Astrocyte (in vitro differentiated cells and primary cell): ENCODE measurements at places on chromosomes 11 and 22.
A peak's percentile ranks its signal among the peaks of the same experiment; 100 is the strongest.

DNA sequence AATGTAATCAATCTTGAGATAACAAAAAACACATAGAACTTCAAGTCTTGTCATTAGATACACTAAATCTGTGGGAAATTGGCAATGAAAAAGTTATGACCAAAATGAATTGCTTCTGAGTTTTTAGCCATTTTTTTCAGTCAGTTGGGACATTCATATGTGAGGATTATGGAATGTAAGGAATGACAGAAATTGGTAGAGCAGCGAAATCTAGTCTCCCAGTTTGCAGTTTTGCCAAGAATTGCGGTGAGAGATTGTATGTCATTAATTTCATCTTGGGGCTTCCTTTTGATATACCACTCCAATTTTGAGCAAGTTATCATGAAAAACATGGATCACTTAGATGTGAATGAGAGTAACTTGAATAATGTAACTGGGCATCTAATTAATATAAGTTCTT is 49.9 kb downstream of the SIK2 start:
- DNase-seq, result peak; percentile 57

DNA sequence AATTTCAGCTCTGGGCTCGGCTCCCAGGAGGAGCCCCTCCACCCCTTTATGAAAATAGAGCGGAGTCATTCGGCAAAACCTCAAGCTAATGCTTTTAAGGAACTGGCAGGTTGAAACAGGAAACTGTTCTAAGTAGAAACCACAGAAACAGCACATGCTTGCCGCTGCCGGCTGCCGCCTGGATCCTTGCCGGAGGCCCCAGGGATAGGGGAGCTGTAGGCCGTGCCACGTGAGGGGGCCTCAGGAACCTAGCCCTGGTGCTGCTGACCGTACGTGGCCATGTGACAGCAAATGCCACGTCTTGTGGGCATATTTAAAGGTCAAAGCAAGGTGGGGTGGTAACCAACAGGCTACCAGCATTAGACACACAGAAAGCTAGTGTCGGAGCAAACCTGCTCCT is 77.9 kb upstream of the TIMP3 start:
- DNase-seq, result peak; percentile 96

GRCh38 chr22:24969560-24970301 is 17.2 kb downstream of the KIAA1671 start:
- peak; percentile 64 for DNase-seq

GRCh38 chr11:87572881-87573280 is 535.1 kb downstream of the TMEM135 start:
- DNase-seq, result no peak

DNA sequence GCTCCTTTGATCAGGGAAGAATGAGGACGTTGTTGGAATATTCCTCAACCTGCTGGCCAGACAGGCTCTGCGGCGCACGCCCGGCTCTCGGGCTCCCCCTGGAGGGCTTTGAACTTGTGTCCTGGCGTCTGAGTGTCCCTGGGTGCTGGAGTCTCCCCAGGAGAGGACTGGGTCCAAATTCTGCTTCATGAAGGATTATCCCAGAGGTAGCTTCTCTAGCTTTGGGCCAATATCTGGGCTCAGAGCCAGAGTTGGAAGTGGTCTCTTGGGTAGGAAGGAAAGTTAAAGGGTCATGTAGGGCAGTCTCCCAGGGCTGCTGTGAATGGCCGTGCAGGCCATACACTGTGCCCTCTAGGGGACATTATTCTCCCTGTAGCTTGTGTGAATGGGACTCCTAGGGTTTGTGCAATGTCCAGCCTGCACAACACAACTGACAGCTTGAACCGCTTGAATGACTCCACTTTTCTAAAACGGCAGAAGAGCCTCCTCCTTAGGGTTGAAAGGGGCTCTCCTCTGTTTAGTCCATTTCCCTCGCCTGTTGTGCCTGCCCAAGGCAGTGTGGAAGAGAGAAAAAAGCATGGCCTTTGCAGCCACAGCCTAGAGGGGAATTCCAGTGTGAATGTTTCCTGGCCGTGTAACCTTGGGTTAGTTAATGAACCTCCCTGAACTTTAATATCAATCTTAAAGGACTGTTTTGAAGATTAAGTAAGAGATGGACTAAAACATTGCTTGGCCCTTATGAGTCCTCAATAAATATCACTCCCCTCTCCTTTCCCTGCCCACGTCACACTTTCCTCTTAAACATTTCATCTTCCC is 111.2 kb upstream of the THY1 start:
- peak; percentile 17 for DNase-seq

DNA sequence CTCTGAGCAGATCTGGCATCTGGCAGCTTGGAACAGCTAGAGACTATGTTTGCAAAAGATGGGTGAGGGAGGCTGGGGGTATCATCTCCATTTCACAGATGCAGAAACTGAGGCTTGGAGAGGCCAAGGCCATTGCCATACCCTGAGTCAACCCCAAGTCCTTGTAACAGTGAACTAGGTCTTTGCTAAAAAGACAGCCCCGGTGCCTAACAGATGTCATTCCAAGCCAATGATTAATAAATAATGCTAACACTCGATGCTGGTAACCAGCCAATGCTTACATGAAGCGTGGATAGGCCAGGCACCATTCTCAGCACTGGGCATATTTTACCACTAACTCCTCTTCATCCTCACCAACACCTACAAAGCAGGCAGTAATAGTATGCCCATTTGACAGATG is 164.0 kb downstream of the MN1 start:
- DNase-seq, result peak; percentile 45

GRCh38 chr22:23522623-23523251 is 57.4 kb downstream of the IGLL1 start:
- no peak for DNase-seq

GRCh38 chr11:48127521-48128183 is 89.0 kb upstream of the OR4B1 start:
- no peak for DNase-seq

GRCh38 chr11:119496469-119496868 is 73.5 kb upstream of the THY1 start:
- DNase-seq, result no peak

- peak; percentile 57 for DNase-seq
These were observed 13.8 kb downstream of the FLI1 start for GRCh38 chr11:128707681-128708080.

DNA sequence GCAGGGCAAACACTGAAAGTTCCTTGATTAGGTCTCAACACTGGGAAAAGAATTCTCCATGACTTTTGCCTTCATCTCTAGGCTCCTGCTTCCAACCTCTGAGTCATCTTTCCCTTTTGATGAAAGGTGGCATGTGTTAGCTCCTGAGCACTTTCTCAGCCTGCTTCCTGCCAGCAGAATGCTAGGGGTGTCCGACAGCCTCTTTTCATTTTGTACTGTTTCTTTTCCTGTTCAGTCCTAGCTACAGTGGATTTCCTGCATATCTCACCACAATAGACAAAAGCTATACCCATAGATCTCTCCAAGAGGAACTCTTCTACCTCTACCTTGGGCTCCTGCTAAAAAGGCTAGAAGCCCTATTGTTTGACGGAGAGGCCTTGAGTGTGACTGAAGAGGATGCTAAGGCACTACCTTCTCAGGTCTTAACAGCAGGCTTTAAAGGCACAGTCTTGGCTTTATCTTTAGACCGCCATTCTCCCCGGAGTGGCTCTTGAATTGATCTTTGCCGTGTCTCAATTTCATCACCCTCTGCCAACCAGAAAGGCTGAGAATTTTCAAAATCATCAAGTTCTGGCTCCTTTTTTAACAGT is 145.5 kb downstream of the RBFOX2 start:
- DNase-seq, result peak; percentile 64

- DNase-seq, result no peak
These were observed 3.0 kb downstream of the CRYBA4 start for GRCh38 chr22:26624803-26625202.

DNA sequence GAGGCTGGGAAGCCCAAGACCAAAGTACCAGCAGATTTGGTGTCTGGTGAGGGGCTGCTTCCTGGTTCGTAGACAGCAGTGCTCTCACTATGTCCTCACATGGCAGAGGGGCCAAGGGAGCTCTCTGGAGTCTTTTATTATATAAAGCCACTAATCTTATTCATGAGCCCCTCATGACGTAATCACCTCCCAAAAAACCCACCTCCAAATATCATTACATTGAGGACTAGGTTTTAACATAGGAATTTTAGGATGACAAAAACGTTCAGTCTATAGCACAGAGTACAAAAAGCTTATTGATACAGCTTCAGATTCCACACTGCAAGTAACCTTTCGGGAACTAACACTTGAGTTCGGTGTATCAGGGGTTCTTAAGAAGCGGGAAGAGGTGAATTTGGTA is 4.1 kb upstream of the MS4A18 start:
- no peak for DNase-seq

GRCh38 chr11:34860518-34860917 is 55.7 kb downstream of the APIP start:
- DNase-seq, result no peak

DNA sequence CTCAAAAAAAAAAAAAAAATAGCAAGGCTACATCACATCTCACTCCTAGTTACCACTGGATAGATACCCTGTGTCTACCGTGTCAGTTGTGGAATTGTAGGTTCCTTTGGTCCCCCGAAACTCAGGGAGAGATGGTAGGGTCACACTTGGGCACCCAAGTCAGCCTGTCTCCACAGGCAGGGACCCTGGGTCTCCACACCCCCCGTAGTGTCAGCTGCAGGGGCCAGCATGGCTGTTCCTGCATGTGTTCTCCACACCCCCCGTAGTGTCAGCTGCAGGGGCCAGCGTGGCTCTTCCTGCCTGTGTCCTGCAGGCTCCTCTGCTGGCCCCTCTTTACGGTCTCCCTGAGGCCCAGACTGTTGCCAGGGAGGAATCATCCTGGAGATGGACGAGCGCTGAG is 282.1 kb downstream of the BRD1 start:
- DNase-seq, result no peak

GRCh38 chr11:92500453-92500852 is 275.8 kb downstream of the FAT3 start:
- no peak for DNase-seq

DNA sequence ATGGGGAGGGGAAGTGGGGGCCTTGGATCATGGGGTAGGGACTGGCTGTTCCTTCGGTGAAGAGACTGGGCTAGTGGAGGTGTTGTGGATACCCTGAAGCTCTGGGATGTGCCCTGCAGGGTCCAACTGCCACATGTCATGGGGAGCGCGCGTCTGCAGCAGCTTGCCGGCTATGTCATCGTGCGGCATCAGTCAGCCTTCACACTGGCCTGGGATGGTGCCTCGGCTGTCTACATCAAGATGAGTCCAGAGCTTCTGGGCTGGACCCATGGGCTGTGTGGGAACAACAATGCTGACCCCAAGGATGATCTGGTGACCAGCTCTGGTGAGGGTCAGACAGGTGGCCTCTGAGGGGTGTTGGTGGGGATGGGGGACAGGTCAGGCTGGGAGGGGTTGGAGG is 9.9 kb downstream of the OTOG start:
- no peak for DNase-seq

- no peak for DNase-seq
These were observed 788 bp downstream of the KRTAP5-10 start for GRCh38 chr11:71566081-71566620.

GRCh38 chr22:23574877-23575276 is 5.2 kb downstream of the IGLL1 start:
- DNase-seq, result no peak

DNA sequence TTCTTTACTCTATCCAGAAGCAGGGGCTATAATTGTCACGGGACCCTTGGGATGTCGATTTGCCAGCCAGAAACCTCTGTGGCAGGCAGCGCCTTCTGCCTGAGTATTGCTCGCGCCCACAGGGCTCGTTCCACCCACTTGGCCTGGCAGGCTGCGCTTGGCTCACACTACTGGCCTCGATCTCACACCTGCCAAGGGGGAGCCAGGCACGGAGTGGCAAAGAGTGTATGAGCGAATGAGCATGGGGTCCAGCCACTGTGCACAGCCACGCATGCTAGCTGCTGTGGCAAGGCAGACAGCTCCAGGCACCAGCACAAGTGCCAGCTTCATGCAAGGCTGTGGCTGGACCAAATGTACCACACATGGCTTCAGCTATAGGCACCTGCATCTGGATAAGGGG is 599.8 kb downstream of the DLG2 start:
- DNase-seq, result no peak

DNA sequence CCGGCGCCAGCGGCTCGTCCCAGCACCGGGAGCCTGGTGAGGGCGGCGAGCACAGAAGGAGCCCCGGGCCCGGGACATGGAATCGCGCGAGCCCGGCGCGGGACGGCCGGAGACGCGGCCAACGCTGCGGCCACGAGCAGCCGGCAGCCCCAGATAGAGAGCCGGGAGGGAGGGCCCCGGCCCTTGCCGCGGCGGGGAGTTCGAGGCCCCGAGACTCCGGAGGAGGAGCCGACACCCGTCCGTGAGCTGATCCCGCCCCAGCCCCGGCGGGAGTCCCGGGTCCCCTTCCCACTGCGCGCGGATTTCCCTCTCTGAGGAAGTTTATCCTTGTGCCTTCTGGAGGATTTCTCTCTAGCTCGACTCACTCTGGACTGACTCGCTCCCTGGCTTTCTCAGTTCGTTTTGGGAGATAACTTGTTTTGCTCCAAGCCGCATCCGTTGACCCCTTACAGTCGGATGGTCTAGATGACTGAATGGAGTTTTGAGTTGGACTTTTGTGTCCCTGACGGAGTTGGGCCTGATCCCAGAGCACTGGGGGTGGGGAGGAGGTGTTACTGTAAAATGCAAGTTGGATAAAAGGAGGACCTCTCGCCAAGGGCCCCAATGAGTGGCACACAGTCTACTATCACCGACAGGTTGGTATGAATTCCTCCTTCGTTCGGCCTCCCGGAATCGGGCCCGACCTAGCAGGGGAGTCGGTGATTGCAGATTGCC is 585 bp downstream of the ARHGEF12 start:
- no peak for DNase-seq

- DNase-seq, result peak; percentile 23
These were observed 1.4 kb upstream of the UVRAG start for GRCh38 chr11:75813622-75814039.

DNA sequence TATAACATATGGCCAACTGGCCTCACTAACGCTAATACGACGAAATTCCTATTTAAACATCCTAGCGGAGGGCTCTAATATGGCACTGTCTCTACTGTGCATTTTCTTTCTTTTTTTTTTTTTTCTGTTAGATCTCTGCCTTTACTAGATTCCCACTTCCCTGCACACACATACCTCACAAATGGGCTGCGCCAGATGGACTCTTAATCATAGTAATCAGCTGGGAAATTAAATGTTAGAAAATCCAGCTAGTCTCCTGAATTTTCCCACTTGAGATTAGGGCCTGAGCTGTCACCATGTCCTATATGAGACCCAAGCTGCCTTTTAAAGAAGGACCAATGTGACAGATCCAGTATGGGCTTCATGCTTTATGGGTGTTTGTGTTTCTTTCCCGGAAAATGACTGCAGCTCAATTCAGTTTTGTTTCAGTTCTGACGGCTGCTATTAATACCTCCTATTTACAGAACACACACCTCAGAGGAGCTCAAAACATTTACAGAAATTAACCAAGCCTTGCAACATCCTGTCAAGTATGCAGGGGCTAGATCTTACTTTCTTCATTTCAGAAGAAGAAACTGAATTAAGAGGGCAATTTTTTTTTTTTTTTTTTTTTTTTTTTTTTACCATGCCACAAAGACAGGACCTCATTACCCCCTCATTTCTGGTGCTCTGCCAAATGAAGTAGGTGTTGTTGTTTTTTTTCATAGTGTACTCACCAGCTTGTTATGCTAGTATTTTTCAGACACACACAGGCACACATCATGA is 49.8 kb upstream of the BLID start:
- DNase-seq, result no peak

GRCh38 chr11:36092314-36093030 is 148.6 kb downstream of the LDLRAD3 start:
- DNase-seq, result no peak
